ENCODE measurements at places on chromosomes 3 and 15.
A peak's percentile ranks its signal among the peaks of the same experiment; 100 is the strongest.

DNA sequence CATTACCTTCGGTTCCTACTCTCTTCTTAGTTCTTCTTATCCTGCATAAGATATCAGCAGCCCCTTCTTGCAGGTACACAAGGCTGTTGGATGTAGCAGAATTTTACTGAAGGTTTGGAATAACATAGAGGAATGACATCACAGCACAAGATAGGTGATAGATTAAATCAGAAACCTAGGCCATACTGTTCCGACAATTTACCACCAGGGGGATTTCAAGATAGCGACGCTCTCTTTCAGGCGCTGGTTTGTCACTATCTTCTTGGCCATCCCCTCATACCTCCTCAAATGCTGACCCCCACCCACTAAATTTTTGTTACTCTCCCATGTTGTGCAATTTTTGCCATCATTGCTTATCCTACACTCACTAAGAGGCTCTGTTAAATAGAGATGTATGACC, 3.5 kb downstream of the SIDT1 start:
- no peak for DNase-seq

GRCh38 chr3:82038556-82038955, 277.1 kb upstream of the GBE1 start:
- no peak for DNase-seq

GRCh38 chr3:100040451-100041225, 73.7 kb downstream of the FILIP1L start:
- DNase-seq = no peak

- DNase-seq = no peak
Measured at GRCh38 chr3:194537732-194538247, 51.0 kb upstream of the ATP13A3 start.

DNA sequence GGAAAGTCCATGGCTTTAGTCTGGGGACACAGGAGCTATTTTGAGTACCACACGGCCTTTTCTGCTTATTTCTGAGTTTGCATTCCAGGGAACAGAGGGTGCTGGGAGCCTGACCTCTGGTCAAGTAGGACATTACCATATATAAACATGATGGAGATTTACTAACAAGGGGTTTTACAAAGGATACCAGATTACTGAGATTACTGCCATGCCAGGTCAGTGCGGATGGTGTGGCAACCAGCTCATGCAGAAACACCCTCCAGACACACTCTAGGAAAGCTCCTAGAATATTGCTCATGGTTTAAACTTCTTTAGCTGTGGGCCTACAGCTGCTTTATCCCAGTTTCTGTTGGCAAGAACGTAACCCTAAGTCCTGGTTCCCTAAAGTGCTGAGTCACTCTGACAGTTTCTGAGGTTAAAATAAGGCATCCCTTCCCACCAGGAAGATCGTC, 54.3 kb upstream of the AGTR1 start:
- DNase-seq = no peak

DNA sequence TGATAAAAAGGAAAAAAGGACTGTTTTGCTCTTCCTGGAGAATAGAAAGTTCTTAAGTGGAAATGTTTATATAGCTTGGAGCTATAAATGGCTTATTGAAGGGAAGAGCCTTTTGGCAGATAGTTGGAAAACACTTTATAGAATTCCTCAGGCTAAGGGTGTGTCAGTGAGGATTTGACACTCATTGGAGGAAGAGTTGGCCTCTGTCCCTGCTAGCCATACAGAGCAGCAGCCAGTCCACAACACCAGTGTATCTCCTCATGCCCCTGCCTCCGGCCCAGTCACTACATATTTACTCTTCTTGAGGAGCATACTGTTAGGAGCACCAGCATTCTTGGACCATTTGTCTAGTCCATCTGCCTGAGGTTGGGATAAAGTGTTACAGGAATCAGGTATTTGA, 36.2 kb downstream of the KLHL18 start:
- DNase-seq = no peak

DNA sequence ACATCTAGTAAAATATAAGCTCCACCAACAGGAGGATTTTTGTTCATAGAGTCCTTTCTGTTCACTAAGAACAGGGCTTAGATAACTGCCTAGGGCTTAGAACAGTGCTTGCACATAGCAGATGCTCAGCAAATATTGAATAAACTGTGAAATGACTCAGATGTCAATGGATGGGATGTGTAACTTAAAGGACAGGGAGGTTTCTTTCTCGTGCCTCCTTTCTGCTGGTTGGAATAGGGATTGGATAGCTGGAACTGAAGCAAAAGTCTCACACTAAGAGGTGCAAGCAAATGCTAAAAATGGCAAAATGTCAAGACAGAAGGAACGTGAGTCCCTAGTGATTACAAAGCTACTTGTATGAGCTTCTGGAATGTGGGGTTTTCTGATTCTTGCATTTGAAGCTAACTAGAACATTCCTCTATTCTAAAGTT, 392.8 kb upstream of the WNT5A start:
- DNase-seq = no peak

GRCh38 chr15:72198356-72199204, 993 bp upstream of the GRAMD2A start:
- peak; percentile 88 for DNase-seq

DNA sequence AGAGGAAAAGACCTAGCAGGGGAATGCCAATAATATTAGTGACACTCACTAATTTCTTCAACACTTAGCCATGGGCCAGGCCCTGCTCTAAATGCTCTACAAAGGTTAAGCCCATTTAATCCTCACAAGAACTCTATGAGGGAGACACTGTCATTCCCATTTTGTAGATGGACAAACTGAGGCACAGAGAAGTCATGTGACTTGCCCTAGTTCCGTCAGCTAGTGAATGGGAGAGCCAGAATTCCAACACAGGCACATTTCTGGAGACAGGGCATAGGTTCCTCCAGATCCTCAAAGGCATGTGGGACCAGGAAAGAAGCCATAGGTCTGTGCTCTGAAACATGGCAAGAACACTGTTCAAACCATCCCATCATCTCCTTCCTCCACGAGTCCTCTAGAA, 31.5 kb downstream of the LOXL1 start:
- DNase-seq = no peak

DNA sequence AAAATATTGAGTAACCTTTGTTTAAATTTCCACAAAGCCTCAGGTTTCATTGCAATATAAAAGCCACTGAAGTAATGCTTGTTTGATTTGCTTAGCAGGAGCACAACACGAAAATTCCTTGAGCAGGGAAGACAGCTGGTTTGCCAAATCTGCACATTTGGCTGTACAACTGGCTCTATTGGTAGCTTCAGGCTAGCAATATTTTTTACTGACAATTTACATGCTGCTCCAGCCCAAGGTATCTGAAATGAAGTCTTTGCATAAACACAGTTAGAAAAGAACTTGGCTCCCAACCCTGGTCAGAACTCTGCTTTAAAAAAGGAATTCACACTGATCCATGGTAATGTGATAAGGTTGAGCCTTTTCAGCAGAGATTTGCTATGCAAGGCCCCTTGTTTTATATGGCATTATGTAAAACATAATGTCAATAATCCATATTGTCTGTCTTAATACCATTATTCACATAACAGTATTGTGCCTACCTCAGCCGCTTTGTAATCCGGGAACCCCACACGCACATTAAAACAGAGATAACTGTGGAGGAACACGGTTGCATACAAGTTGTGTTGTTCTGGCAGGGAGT, 55.7 kb upstream of the CHL1 start:
- no peak for DNase-seq

GRCh38 chr3:46104706-46105105, 77.4 kb upstream of the XCR1 start:
- DNase-seq = no peak

GRCh38 chr3:141380987-141381386, 12.7 kb downstream of the ZBTB38 start:
- no peak for DNase-seq

- DNase-seq = no peak
Measured at GRCh38 chr3:127022849-127023248, 39.9 kb downstream of the PLXNA1 start.

DNA sequence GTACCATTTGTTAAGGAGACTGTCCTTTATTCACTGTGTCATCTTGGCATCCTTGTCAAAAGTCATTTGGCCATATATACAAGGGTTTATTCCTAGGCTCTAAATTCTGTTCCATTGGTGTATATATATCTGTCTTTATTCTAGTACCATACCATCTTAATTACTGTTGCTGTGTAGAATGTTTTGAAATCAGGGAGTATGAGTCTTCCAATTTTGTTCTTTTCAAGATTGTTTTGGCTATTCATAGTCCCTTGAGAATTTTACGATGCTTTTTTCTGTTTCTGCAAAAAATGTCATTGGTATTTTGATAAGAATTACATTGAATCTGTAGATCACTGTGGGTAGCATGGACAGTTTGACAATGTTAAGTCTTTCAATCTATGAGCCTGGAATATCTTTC, 28.7 kb downstream of the PFN2 start:
- no peak for DNase-seq

GRCh38 chr3:82186017-82186416, 424.6 kb upstream of the GBE1 start:
- no peak for DNase-seq

DNA sequence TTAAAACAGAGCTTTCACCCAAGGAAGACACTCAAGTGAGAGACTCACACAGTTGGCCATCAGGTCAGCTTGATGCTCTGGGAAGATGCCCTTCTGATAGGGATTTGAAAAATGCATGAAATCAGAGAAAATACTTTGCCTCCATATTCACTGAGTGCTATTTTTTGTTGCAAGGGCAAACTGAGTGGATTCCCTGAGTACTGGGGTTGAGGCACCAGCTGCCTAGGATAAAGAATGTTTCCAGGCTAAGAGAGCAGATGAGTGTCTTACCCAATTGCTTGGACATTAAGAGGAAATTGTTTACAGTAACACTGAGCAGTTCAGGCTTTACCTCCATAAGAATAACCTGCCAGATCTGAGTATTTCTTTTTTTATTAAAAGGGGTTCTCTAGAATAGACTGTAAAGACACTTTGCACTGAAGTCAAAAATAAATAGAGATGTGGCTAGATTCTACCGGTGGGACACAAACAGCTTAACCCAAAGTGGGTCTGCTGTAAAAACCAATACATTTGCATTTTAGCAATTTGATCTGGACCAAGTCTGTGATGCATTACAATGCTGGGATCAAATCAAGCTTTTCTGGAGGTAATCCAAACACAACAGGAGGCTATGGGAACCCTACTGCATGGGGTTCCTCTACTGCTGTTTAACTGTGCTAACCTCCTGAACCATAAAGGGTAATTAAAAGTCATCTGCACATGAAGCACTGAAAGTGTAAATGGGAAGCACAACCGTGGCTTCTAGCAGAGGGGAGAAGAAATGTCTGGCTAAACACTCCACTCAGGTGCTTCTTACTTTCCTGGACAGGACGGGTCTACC, 238.8 kb upstream of the WNT5A start:
- peak; percentile 21 for DNase-seq

GRCh38 chr3:148066802-148067201, 630.9 kb upstream of the AGTR1 start:
- DNase-seq = no peak

DNA sequence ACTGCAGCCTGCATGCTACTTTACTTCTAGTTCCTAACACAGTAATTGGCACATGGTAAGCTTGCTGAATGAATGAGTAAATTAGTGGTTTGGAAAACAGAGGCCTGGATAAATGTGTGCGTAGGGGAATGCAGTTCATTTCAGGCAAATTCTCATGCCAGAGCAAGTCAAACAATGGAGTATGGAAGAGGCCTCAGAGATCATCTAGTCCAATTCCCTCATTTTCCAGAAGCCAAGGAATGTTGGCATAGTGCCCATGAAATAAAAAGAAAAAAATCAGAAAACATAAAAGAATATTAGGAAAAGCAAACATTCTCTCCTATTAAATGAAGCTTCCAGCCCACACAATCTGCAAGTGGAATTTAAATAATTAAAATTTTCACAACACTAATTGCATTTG, 92.4 kb downstream of the MB21D2 start:
- no peak for DNase-seq

GRCh38 chr3:134362221-134362620, 12.0 kb downstream of the AMOTL2 start:
- no peak for DNase-seq

- no peak for DNase-seq
Measured at GRCh38 chr3:32290619-32291018, 52.1 kb downstream of the CMTM8 start.

GRCh38 chr3:64266065-64266931, 41.0 kb upstream of the PRICKLE2 start:
- DNase-seq = no peak

DNA sequence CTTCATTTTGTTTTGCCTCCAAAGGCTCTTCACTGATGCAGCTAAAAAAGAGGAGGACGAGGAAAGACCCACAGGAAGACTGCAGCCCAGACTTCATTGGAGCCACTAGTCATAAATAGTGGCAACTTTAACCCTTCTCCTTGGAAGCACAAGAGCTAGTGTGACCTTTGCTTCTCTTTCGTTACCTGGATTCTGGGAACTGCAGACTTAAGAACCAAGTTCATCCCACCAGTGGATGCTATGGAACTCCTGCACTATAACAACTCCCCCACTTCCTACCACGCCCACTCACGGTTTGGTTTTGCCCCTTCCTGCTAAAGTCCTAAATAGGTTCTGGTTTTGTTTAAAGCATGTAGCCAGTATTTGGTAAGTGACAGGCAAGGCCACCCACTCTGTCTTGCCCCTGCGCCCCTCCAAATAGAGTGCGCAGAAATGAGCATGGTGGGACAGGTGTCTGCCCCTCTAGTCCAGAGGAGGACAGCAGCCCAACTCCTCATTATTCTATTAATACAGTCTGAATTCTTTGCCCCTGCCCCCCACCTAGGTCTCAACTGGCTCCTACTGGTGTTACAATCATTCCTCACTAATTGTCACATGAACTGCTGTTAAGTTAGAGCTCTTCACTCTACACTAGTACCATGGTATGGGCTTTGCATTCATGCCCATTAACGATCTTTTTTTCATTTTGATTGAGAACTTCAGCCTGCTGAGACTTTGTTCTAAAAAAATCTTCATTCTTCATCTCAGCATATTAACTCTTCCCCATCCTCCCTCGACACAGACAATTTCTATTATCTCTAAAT, 504.6 kb downstream of the FOXP1 start:
- no peak for DNase-seq

DNA sequence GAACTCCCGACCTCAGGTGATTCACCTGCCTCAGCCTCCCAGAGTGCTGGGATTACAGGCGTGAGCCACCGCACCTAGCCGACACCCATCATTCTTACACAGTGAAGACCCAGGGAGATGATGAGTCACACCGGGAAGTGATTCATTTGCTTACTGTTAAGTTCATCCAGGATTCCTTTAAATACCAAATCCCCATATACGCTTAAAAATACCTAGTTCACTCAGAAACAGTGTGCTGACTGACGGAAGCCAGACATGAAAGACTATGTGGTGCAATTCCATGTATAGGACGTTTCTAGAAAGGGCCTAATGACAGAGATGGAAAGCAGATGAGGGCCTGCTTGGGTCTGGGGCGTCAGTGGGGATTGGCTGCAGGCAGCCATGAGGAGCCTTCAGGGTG, 75.2 kb downstream of the APBA2 start:
- DNase-seq = no peak
